NCI-H2081 treated with DMSO at 0.1 percent for 48 hours (cell line): ENCODE measurements at places on chromosomes 6 and 20.

DNA sequence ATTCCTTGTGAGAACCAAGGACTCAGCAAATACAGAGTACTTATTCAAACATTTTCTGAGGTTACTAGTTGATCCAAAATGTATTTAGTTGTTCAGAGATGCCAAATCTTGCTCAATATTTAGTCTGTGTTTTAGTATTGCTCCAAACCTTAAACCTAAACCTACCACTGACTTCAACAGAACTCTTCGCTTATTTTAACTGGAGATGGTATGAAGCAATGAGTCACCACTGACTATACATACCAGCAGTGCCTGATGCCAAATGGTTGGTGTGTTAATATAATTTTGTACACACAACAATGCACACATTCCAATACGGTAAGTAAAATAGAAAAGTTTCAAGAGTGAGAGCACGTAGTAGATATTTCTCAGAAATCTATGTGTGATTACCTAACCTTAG, 1.9 kb upstream of the SPTLC3 start:
- DNase-seq: no peak

- DNase-seq: no peak
Observed at GRCh38 chr20:15411781-15412180, 1074.4 kb upstream of the FLRT3 start.

- no peak for DNase-seq
Observed at GRCh38 chr20:49680484-49680883, 33.2 kb downstream of the B4GALT5 start.

DNA sequence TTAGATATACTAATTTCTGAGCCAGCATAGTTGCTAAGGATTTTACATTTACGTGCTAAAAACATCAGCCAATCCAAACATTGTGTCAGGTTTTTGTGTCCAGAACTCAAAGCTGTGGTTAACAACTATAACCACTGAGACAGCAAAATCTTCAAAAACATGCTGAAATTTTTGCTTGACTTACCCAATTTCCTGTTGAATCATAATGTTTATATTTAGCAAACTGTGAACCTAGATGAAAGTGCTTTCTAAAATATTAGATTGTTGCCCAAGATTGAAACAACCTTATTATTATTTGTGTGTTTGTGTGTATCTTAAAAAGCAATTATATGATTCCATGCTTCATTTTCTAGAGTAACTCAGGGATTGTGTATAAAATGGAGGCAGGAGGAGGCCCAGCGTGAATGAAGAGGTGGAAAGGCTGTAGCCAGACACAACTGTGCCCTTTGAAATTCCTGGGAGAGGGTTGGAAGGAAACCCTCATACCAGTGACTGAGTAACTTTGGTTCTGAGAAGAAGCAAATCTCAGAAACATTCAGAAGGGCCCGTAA, 48.0 kb downstream of the ARMC2 start:
- no peak for DNase-seq

DNA sequence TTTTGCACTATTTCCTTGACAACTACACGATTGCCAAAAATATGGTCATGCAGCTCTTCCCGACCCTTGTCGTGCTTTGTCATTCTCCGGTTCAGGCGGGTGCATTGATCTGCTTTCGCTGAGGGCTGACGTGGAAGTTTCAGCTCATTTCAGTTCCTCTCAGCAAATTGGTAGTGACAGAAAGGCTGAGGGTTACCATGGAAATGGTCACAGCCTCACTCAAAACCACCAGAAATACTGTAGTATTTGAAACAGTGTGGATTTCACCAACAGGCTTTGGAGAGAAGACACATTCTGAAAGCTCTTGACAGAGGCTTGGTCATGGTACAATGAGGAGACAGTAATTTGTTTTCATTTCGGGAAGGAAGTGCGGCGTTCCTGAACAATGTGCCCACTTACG, 99.7 kb upstream of the EXOC2 start:
- DNase-seq: no peak

- no peak for DNase-seq
Observed at GRCh38 chr6:8006208-8006607, 58.0 kb downstream of the BLOC1S5 start.

DNA sequence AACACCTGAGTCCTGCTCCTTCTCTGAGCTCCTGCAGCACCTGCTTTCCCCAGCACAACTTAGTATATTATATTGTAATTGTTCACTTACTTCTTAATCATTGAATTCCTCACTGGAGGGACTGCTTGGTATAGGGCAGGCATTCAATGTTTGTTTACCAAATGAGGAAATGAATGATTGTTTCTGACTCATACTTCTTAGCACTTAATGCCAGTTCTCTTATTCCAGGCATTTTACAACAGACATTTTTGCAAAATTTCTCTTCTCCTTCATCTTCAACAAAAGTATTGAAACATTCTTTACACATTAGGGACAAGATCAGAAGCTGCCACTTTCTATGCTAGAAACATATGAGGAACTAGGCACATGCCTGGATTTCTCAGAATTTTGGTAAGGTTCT, 119.4 kb downstream of the TBX18 start:
- DNase-seq: no peak
